ENCODE measurements at places on chromosomes 3 and 15.

- no peak for DNase-seq
These were observed 38.2 kb downstream of the TMCC1 start for GRCh38 chr3:129855170-129855831.

GRCh38 chr15:59399465-59400102 lies 26.9 kb upstream of the MYO1E start:
- no peak for DNase-seq

GRCh38 chr15:40342416-40343320 lies 1.9 kb upstream of the CCDC9B start:
- DNase-seq: no peak

GRCh38 chr15:73948982-73949381 lies 22.7 kb downstream of the LOXL1 start:
- no peak for DNase-seq

- no peak for DNase-seq
These were observed 28.1 kb downstream of the SMAD3 start for GRCh38 chr15:67093504-67093862.

- no peak for DNase-seq
These were observed 325.7 kb downstream of the NEK10 start for GRCh38 chr3:27043328-27043955.

DNA sequence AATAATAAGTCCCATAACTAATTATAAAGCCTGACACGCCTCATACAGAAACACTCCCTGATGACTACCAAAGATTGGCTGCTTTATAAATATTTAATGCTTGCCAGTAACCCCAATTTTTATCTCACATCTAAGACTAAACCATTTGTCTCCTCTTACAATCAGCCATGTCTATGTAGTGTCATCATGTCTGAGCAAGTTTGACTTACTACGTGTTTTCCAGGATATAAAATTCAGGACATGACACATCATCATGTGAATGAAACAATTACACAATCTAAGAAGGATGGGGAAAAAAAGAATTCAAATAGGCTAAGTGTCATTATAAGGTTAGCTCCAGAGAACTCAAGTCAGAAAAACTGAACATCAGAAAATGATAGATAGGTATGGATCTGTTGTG lies 208.7 kb downstream of the MECOM start:
- DNase-seq: no peak

DNA sequence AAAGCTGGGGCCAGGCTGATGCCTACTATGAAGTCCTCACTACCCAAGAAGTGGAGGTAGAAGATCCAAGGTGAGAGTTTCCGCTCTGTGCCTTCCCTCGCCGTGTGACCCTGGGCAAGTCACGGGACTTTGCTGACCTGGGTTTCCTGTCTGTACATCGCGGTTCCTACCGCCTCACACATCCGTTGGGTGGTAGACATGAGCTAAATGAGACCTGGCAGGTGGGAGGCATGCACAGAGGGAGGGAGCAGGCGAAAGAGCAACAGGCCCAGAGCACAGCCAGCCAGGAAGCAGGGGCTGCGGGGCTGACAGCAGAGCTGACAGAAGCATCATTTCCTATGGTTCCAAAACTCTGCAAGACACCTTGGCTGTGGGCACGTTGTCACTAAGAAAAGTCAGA lies 157.3 kb upstream of the BHLHE40 start:
- DNase-seq: peak; percentile 70

- DNase-seq: no peak
These were observed 713 bp upstream of the MUC13 start for GRCh38 chr3:124935264-124935663.

DNA sequence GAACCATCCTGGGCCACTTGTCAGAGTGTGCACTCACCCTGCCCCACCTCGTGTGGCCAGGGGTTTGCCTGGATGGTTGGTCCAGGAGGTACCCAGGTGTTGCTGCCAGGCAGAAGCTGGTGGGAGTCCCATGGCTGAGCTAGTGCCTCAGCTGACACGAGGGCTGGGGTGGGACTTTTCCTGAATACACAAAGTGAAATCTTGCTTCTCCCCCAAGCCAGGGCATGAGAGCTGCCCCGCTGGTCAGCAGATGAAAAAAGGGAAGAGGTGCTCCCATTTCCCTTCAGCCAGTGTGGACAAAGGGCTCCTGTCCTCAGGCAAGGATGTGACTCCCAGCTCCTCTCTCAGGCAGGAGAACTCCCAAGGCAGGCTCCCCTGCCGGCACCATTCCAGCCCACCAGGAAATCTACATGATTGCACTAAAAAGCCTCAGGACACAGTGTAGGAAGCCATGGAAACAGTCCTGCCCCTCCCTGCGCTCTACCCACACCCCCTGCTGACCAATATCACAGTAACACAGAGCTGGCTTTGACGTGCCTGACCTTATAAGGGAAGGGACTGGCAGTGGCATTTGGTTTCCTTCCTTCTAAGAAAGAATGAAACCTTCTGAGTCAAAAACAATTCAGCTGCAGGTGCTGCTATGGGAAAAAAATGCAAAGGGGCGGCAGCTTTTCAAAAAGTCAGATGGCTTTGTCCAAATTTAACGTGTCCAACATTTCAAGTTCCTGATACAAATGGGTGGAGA lies 33.9 kb downstream of the MYO5C start:
- DNase-seq: peak; percentile 70

- no peak for DNase-seq
These were observed 253.6 kb downstream of the UACA start for GRCh38 chr15:70509731-70510143.

- no peak for DNase-seq
These were observed 1.6 kb upstream of the FLNB start for GRCh38 chr3:58006661-58007060.

- no peak for DNase-seq
These were observed 89.5 kb downstream of the ITPR1 start for GRCh38 chr3:4582624-4583023.

GRCh38 chr15:74332611-74333010 lies 34.8 kb downstream of the CYP11A1 start:
- DNase-seq: no peak

DNA sequence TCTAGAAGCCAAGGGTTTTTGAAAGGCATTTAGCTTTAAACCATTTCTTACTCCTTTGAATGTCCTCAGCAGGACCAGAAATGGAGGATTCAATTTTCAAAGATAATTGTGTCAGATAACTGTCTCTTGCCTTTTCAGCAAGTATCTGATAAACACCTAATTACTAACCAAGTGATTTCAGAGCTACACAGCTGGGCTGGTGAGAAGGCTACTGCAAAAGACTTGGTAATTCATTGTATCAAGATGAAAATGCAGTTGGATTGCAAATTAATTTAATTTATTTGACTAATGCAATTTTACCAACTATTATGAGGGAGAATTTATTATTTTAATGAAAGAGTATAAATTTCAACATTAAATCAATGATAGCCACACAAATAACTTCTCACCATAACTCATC lies 165.4 kb downstream of the ROBO1 start:
- no peak for DNase-seq

- no peak for DNase-seq
These were observed 95.1 kb upstream of the MELTF start for GRCh38 chr3:197124713-197125112.

GRCh38 chr3:194973366-194974000 lies 287.8 kb downstream of the FAM43A start:
- DNase-seq: no peak

Measured in activated CD4-positive, alpha-beta T cell treated with anti-CD3 and anti-CD28 coated beads, Interleukin-2, amount 50 U/mL, for 48 hours (primary cell).